ENCODE measurements at places on chromosomes 3 and 15.

- no peak for DNase-seq
These were observed 15.3 kb upstream of the KLHL25 start for GRCh38 chr15:85810075-85810474.

DNA sequence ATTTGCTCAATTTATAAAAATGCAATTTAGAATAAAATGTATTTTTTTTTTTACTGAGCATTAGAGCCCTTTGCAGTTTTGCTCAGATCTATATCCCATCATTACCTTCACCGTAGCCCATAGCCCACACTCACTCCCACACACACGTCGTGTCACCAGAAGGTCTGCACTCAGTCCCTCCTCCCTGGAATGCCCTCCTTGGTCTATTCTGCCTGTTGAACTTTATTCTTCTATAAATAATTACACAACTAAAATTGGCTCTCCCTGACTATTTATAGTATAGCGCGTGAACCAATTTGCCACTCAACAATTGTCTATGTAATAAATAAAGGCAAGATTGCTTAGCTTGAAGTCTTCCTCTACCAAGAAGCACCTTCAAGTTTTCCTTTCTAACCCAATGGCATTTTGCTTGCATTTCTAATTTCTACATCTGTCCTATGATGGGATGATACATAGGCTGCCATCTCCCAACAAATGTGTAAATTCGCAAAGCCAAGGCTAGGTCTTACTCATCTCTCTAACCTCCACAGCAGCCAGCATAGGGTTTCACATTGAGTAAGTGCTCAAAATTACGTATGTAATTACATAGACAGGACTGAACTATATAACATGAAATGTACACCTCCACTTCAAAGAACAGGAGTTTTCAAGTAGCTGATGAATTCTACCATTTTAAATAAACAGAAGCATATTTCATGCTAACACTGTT is 172.0 kb upstream of the HES1 start:
- DNase-seq = no peak

DNA sequence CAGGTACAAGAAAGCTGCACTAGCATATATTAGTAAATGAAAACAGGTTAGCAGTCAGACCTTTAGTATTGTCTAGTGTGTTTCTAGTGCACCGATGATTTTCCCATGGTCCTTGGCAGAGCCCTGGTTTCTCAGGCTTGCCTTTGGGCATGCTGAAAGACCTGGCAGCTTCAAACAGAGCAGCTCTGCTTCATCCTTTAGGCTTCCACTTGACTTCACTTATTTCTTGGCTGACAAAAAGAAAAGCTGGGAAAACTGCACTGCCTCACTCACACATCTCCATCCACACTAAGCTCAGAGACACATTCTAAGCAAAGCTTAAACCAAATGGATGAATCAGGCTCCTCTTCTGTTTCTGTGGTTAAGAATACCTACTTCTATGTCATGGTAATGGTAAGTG is 374.8 kb upstream of the PDZRN3 start:
- no peak for DNase-seq

- DNase-seq = no peak
These were observed 32.6 kb downstream of the PRKCD start for GRCh38 chr3:53193466-53194209.

DNA sequence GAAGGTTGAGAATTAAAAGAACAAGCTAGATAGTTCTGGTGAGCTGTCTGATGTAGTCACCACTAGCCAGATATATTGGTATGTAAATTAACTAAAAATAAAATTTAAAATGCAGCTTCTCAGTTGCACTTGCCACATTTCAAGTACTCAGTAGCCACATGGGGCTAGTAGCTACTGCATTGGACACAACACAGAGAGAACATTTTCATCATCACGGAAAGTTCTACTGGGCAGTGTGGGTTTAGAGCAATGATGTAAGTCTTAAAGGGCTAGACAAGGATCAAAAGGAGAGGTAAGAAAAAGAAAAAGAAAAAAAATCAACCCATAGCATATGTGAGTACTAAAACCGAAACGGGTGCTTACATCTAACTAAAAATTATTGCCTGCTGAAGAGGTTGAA is 282.4 kb upstream of the LRRFIP2 start:
- no peak for DNase-seq

Data from HS-27A (cell line).